Dermis blood vessel endothelial cell (primary cell): ENCODE measurements at places on chromosomes 7 and 10. TPM values are rescaled to one million over a fixed set of nuclear protein-coding genes. Genes with fewer than 3 reads are reported as not detected.

SPDYE2B gene
- total RNA-seq, result not detected in 2 replicates

GNAT3 gene
- total RNA-seq, result not detected in 2 replicates

HOXA10 gene
- 3.7 and 4.4 TPM in 2 replicates for total RNA-seq

KCNMA1 gene
- total RNA-seq, result under 0.01 and 0.05 TPM in 2 replicates

TPST1 gene
- 38.5 and 42.5 TPM in 2 replicates for total RNA-seq

CTNNA3 gene
- total RNA-seq, result under 0.01 TPM in 1 of 2 replicates, not detected in the other

GPRIN2 gene
- total RNA-seq, result 0.09 and 0.17 TPM in 2 replicates

TFAM gene
- 39.0 and 61.0 TPM in 2 replicates for total RNA-seq

ZDHHC16 gene
- total RNA-seq, result 38.7 and 39.8 TPM in 2 replicates

CRHR2 gene
- not detected in 2 replicates for total RNA-seq

NMT2 gene
- total RNA-seq, result 40.6 and 70.3 TPM in 2 replicates

NAT16 gene
- not detected in 2 replicates for total RNA-seq

VENTX gene
- total RNA-seq, result not detected in 2 replicates

SPDYE2 gene
- not detected in 2 replicates for total RNA-seq

C10orf143 gene
- total RNA-seq, result 0.14 and 1.0 TPM in 2 replicates

TFR2 gene
- total RNA-seq, result 0.68 and 0.70 TPM in 2 replicates

PDK4 gene
- total RNA-seq, result 88.9 and 105 TPM in 2 replicates

TRIM73 gene
- 0.60 and 1.9 TPM in 2 replicates for total RNA-seq

EVX1 gene
- total RNA-seq, result not detected in 2 replicates

GPR37 gene
- total RNA-seq, result 0.14 and 0.17 TPM in 2 replicates

PHF14 gene
- 45.0 and 45.8 TPM in 2 replicates for total RNA-seq

SYT15B gene
- 0.51 and 1.2 TPM in 2 replicates for total RNA-seq

TEX47 gene
- not detected in 2 replicates for total RNA-seq
